Stimulated activated naive CD4-positive, alpha-beta T cell (primary cell): ENCODE measurements at places on chromosomes 3 and 15.

GRCh38 chr3:54968546-54969172, 40.8 kb upstream of the LRTM1 start:
- no peak for DNase-seq

- DNase-seq = no peak
Measured at GRCh38 chr15:64105113-64105704, 9.4 kb downstream of the SNX1 start.

DNA sequence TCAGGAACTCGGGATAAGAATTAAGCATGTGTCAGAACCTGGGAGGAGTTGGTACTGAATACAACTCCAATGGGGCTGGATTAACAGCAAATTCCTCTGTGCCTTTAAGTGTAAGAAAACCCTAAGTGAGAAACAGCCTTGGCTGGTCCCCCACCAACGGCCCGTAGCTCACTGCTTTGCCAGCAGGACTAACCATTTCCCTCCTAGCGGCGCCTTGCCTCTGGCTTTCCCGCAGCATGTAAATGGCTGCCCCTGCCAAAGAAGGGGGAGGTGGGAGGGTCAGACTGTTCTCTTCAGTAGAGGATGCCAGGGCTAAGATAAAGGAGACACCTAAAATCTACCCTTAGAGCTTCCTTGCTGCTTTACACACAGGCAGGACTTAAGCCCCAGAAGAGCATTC, 51.0 kb upstream of the SH3GL3 start:
- no peak for DNase-seq

GRCh38 chr3:129878355-129878754, 15.2 kb downstream of the TMCC1 start:
- DNase-seq = no peak

GRCh38 chr15:90637693-90638092, 79.5 kb upstream of the BLM start:
- no peak for DNase-seq

GRCh38 chr3:144128108-144128892, 156.7 kb downstream of the DIPK2A start:
- DNase-seq = no peak

DNA sequence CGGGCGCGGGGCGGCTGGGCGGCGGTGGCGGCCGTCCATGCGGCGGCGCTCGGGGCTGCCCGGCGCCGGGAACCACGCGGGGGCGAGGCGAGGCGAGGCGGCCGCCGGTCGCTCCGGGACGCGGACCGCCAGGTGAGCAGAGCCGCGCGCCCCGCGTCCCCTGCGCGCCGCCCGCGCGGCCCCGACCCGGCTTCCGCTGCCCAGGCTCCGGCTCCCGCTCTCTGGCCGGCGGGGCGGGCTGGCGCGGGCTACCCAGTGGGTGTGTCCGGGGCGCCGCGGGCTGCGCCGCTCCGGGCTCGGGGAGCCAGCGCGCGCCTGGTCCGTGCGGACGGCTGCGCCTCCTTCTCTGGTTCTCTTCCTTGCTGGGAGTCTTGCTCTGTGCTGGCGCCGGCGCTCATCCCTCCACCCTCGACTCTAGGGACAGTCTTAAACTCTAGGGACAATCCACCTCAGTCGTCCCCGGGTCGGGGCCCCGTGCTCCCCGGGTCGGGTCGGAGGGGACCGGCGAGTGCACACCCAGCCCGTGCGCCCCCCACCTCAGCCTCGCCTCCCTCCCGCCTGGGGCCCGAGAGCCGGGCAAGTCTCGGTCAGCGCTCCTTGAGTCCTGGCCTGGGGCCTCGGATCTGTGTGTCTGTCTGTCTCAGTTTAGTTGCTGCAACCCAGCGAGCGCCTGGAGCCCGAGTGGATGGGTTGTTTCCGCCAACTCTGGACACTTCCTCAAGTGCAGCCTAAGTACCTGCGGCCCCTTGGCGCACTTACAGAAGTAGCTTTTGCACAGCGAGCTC, 488 bp downstream of the THSD4 start:
- DNase-seq = no peak

DNA sequence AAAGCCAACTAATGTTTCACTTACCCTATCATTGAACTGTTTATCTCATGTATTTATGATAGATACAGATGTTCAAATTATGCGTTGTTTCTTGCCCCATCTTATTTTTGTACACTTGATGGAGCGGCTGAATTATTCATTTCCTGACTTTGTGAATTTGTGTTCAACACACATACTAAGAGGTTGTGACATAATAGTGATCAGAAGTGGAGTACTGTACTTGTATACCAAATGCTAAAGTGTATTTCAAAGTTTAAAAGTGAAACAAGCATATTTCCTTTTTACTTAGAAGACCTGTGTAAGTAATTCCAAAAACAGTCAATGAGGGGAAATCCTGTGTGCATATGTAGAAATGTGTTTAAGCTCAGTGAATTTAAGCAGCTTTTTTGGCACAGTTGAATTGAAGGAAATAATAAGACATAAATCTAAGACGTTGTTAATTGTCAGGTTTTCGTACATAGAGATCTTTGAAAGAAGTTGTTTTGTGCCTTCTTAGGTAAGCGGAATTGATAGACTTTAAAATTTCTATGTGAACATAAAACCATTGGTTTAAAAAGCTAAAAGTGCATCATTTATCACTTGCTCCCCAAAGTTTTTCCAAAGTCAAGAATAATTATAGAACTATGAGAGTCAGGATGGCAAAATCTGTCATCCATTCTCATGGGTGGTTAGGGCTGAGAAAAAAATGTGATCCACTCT, 1.9 kb downstream of the NFKBIZ start:
- no peak for DNase-seq

- DNase-seq = peak; percentile 58
Measured at GRCh38 chr3:189041482-189042090, 130.2 kb upstream of the TPRG1 start.

- DNase-seq = no peak
Measured at GRCh38 chr3:16836505-16837237, 48.1 kb upstream of the PLCL2 start.

DNA sequence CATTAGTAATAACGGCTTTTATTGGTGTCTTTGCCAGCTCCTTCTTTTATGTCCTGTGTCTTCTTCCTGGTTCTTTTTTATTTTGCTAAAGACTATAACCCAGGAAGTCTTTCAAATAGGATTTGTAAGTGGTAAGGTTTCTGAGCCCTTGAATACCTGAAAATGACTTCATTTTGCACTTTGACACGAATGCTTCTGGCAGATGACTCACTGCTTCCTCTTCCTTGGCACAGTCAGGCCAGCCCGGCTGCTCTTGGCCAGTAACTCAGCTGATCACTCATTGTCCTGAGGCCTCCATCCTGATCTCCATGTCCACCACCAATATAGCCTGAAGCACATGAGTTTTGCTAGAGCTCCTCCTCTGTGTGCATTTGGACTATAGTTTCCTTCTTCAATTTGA, 48.7 kb upstream of the NR2E3 start:
- no peak for DNase-seq

DNA sequence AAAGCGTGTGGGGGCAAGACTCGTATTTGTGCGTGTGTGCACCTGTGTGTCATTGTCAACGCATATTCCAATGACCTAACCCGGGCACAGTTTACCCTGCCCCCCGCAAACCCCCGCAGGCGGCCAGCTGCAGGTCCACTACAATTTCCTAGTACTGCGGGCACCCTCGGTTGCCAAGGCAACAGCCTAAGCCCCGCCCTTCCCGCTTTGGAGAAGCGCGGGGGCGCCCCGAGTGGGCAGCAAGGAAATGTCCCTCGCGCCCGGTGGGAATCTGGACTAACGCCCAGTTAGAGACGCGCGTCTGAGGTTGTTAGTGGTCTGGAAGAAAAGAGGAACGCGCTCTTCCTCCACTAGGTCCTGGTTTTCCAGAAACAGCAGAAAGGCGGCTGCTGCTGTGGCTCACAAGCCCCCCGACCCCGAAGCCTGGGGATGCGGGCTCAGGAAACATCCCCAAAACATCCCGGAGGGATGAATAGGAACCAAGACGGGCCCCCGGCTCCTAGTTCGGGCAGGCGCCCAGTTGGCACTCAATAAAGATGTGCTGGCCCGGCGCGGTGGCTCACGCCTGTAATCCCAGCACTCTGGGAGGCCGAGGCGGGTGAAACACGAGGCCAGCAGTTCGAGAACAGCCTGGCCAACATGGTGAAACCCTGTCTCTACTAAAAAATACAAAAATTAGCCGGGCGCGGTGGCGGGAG, 1.1 kb downstream of the ABHD14A start:
- no peak for DNase-seq

DNA sequence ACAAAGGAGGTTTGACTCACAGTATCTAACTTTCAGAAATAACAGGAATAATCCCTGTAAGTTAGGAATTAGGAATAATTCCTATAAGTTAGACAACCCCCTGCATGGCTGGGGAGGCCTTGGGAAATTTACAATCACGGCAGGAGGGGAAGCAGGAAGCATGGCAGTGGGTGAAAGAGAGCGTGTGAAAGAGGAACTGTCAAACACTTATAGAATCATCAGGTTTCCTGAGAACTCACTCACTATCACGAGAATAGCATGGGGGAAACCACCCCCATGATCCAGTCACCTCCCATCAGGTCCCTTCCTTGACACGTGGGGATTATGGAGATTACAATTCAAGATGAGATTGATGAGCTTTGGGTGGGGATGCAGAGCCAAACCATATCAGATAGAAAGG, 385.5 kb downstream of the IL20RB start:
- DNase-seq = no peak

GRCh38 chr15:83871808-83872559, 218.1 kb downstream of the ADAMTSL3 start:
- DNase-seq = no peak

DNA sequence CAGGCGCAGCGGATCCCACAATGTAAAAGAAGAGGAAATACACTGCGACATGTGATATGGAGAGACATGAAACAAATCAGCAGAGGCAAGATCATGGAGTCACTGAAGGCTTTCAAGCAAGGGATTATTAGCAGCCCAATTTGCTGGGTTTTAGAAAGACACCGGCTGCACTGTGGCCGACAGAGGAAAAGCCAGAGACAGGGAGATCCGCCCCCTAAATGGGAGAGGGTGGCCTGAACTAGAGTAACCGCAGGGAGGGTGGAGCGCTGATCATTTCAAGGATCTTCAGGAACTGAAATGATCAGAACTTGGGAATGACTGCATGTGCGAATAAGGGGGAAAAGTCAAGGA, 612 bp upstream of the C15orf40 start:
- DNase-seq = no peak

GRCh38 chr3:109081746-109082510, 36.0 kb downstream of the MORC1 start:
- no peak for DNase-seq

DNA sequence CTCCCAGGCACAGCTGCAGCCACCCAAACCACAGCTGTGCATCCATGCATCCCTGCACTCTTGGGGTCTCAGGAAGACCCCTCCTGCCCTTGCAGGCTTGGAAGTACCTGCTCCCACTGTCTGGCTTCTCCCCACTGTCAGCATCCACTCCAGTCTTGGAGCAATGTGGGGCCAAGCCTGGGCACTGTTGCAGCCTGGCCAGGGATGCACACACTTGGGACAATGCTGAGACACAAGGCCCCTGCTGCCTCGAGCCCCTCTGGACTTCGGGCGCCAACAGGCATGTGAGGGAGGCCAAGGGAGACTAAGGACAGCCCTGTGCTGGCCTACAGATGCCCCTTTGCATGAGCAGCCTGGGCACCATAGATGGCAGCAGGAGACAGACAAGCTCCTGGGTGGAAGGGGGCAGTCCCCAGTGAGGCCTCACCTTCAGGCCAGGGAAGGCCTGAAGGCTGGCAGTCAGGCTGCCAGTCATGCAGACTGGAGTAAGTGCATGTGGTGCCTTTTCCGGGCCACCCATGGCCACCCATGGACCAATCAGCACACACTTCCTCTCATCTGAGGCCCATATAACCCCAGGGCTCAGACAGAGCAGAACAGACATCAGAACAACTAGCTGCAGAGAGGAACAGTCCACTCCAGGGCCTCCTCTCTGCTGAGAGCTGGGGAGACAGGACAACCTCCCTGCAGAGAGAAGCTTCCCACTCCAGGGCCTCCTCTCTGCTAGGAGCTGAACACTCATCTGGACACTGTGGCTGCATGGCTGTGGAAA, 219.0 kb downstream of the VGLL3 start:
- DNase-seq = no peak

GRCh38 chr3:133758964-133759739, 13.0 kb downstream of the TF start:
- no peak for DNase-seq

DNA sequence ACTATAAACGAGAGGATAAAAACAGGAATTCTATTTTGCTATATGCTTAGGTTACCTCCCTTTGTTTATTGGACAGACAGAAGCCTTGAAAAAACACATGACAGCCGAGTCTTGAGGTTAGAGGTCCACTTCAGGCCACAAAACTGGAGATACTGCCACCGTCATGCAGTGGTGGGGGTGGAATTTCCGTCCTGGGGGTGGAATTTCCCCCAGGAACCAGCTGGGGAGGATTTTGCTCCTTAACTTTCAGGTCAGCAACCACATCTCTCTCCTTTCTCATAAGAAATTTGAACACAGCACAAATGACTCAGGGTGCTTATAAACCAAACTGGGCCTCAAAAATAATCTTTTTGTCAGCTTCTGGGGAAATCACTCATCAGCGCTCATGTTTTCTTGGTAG, 545.8 kb upstream of the ADAMTS9 start:
- no peak for DNase-seq

DNA sequence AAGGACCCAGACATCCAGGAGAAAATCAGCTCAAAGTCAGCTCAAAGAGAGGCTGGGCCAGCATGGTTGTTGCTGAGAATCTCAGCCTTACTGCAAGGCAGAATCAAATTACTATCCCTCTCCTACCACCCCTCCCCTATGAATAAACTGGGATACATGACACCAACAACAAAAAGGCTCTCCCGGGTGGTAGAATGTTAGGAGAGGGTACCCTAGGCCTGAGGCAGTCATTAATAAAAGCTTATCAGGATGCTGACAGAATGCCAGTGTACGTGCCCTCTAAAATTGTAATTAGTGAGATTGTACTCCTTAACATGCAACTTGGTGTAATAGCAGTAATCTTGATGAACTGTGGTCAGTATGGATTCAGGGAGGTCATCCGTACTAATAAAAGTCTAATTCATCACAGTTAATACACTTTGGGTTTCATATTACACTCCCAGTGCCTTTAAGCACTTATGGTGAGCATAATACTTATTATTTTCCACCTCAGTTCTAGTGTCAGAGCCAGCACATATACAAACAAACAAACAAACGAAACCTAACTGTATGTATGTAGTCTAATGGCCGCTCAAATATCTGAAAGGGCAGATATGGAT, 76.5 kb downstream of the B3GALNT1 start:
- no peak for DNase-seq

GRCh38 chr3:20575146-20575545, 389.1 kb upstream of the SGO1 start:
- no peak for DNase-seq

GRCh38 chr3:11507719-11508118, 136.0 kb downstream of the VGLL4 start:
- no peak for DNase-seq
